ENCODE measurements at places on chromosomes 3 and 15.
A peak's percentile ranks its signal among the peaks of the same experiment; 100 is the strongest.

DNA sequence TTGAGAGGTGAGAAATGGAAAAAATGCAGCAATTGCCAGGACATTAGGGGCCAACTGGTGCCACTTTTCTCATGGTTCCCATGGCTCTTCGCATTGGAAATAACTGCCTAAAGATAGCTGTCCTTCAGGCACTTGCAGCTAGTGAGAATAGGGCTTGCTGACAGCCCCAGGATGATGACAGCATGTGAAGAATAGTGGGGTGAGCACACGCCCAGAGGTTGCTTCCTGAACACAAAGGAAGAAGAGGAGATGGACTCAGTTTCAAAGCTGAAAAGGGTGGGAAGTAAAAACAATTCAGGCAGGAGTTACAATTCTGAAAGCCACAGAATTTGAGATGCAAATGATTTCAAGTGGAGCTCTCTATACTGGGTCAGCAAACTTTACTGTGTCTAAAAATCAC, 45.6 kb downstream of the TNFAIP8L3 start:
- DNase-seq, result no peak

DNA sequence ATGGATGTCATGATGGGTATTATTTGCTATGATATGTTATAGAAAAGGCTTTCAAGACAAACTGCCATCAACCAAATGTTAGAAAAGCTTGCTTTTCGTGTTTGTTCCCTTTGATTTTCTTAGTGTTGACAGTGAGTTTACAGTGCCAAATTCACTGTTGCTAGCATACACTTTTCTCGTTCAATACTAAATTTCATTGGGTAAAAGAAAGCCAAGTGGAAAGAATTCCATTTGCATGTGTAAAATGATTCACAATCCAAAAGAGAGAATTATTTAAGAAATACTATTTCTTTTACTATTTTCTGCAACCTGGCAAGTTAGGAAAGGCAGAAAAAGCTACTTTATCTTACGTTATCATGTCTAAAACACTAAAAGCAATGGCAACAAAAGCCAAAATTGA, 301.4 kb downstream of the OTOL1 start:
- DNase-seq, result no peak

- DNase-seq, result no peak
These were observed 8.5 kb downstream of the VEPH1 start for GRCh38 chr3:157494581-157495281.

GRCh38 chr3:157078131-157078810, 81.7 kb downstream of the CCNL1 start:
- DNase-seq, result no peak

- no peak for DNase-seq
These were observed 67.6 kb upstream of the SH3GL3 start for GRCh38 chr15:83379579-83379959.

DNA sequence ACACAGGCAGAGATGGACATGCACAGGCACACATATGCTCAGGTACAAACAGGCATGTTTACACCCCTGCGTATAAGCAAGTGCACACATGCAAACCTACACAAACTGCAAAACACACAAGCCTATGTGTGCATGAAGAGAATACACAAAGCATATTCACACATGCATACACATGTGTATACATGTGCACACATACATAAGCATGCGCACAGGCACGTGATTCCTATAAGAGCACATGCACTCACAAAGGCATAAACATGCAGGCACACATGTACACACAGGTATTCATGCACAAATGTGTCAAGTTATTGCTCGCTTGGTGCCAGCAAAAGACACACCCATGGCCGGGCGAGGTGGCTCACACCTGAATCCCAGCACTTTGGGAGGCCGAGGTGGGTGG, 1.4 kb upstream of the GNAT1 start:
- no peak for DNase-seq

- no peak for DNase-seq
These were observed 930.6 kb upstream of the SEMA6D start for GRCh38 chr15:46786590-46787285.

DNA sequence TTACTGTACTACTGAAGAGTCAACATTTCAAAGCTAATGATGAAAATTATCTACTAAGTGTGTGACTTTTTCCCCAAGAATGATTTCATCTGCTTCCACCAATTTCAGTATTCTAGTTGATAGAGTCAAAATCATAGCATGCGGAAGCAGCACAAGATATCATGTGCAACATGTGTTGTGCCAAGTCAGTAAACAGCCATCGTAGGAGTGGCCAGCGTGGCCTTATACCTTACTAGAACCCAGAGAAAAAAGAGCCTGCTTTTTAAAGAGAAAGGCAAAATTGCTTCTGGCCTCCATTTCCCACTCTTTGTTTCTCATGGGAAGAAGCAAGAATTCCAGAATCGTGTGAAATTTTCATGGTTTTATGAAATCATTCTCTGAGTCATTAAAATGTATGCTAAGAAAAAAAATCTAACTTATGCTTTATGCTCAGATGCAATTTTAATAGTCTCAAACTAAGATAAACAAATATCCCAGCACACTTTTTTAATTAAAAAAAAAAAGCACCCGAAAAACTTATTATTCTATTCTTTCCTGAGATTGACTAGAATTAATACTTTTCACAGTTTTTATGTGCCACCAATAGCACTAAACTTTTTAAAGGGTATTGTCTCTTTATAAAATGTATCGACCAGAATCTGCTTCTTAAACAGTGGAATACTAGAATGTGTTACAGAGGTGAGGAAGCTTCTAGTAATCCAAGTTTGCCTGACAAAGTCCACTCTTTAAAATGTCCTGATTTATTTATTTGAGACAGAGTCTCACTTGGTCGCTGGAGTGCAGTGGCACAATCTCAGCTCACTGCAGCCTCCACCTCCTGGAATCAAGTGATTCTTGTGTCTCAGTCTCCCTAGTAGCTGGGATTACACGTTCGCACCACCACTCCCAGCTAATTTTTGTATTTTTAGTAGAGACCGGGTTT, 87.3 kb downstream of the MBNL1 start:
- no peak for DNase-seq

DNA sequence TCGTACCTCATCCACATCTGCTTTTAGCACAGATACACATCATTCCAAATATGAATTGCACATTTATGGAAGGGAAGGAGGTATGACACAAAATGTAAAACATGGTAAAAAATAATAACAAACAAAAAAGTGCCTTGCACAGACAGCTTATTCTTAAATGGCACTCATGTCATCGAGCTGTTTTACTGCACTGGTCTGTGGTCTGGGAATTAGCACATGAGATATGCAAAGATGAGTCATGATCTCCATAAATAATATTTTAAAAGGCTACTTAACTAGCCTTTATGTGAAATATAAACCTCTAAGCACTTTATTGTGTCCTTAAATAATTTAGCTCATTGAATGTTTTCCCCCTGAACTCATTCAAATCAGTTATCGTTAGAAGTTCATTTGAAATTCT, 142.2 kb upstream of the ZNF385D start:
- DNase-seq, result no peak

GRCh38 chr3:177607589-177607988, 410.3 kb upstream of the TBL1XR1 start:
- no peak for DNase-seq

GRCh38 chr3:182135056-182135455, 423.3 kb downstream of the SOX2 start:
- no peak for DNase-seq

DNA sequence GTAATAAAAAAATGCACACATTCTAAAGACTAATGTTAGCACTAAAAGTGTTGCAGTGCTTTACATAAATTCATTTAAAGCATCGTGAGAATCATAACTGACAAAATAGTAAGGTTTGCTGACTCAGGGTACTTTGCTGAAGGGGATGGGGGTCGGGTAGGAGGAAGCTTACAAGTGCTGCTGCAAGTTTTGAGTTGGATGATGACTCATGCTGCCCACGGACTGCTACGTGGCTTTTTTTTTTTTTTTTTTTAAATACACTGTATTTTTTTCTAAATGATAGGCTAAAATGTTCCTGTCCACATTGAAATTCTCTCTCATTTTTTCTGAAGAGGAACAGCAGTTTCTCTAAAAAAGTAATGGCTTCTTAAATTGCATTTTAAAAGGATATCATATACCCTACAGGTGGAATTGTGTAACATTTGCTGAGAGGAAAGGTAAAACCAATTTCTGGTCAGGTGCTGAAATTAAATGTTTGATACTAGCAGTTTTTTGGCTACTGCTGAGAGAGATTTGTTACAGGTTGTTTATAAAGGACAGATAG, 2.2 kb downstream of the MAPK6 start:
- DNase-seq, result peak; percentile 86
